A549 treated with Mapracorat at 1 μM for 4 hours (cell line): ENCODE measurements at places on chromosomes 4 and X. TPM values are rescaled to one million over a fixed set of nuclear protein-coding genes. Genes with fewer than 3 reads are reported as not detected.

Gene PDZD11
- 85.5 to 110 TPM (median 91.6 TPM) in 5 replicates for total RNA-seq

Gene EDA
- 0.38 to 0.75 TPM (median 0.43 TPM) in 5 replicates for total RNA-seq

Gene GLRA3
- not detected in 5 replicates for total RNA-seq

Gene FRG2
- total RNA-seq, result not detected in 5 replicates

Gene MND1
- total RNA-seq, result 12.3 to 18.7 TPM (median 13.3 TPM) in 5 replicates
